ENCODE measurements at places on chromosomes 3 and 15.

- DNase-seq: no peak
Observed at GRCh38 chr3:146895026-146895749, 290.0 kb upstream of the PLSCR5 start.

DNA sequence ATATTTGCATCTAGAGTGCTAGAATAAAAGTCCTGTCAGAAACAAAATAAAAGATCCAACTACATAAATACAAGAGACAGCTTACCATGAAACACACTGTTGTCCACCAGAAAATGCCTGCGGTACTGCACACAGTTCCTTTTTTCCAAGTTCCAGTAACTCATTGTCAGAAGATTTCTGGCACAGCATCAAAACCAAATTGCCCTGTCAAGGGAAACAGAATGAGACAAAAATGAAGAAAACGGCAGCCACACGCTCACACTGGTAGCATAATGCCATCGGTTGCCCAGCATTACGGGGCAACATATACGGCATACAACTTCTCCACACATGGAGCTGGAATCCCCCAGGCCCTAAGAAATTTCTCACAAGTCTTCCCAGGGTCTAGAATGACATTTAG lies 40.8 kb downstream of the PLCH1 start:
- DNase-seq: no peak

GRCh38 chr3:172918165-172918564 lies 167.6 kb downstream of the ECT2 start:
- DNase-seq: no peak

- no peak for DNase-seq
Observed at GRCh38 chr3:72756900-72757299, 91.3 kb downstream of the SHQ1 start.

DNA sequence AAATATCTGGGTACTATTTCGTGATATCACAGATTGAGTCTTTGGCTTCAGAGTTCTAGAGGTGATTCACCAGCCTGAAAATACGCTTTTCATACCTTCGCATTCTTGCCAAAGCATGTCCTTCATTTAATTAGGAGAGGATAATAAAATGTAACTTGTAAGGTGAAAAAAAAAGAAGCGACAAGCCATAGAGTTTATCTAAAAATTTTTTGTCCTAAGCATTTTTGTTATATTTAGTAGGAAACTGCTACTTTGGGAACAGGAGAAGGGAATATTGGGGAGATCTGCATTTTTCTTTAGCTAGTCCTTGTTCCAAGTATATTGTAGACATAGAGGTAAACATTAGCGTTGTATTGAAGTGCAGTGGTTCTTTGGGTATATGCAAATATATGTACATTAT lies 120.1 kb downstream of the TCF12 start:
- DNase-seq: no peak

DNA sequence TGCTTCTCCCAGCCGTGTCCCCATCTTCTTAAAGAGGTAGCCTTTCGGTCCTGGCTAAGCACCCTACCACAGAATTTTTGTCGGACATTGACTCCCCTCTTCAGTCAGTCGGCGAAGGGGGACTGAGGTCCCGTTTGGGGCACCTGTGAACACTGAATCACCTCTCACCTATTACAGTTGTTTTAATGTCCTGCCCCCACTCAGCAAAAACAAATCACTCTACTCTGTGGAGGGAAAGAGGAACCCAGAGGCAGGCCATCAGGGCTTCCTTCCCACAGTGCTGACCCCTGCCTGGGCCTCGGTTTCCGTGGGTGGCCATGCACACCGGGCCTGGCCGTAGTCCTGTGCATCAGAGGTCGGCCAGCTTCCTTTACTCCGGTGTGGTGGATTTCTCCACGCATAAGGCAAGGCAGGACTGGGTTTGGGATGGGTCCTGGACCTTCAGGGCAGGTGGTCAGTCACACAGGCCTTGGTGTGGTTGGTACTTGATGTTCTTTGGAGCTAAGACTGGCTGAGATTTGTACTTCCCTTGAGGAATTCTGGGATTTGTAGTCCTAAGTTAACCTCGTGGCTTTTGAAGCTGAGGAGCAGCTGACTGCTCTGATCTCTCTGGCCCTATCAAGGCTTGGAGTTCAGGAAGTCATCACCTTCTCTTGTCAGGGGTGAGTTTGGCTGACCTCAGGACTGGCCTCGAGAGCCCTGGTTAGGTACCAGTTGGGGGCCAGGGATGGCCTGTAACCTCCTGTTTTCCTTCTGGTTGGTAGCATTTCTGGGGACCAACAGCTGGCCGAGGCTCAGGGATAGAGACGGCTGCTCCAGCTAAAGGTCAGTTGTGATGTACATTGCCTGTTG lies 627 bp upstream of the FAM131A start:
- DNase-seq: no peak

DNA sequence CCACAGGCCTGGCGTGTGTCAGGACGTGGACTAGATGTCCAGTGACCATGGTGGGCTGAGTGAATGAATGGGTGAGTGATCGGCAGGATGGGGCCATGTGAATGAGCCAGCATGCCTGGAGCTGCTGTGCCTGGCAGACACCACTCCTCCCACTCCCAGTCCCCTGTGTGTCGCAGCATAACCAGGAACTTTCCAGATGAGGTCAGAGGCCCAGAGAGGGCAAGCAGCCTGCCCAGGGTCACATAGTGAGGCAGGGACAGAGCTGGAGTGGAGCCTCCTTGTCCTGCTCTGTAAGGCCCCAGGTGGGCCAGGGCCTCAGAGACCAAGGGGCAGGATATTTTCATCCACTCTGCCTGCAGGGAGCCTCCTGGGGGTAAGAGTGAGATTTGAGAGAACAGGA lies 6.4 kb downstream of the IQSEC1 start:
- no peak for DNase-seq

- no peak for DNase-seq
Observed at GRCh38 chr3:11545186-11545851, 98.4 kb downstream of the VGLL4 start.

DNA sequence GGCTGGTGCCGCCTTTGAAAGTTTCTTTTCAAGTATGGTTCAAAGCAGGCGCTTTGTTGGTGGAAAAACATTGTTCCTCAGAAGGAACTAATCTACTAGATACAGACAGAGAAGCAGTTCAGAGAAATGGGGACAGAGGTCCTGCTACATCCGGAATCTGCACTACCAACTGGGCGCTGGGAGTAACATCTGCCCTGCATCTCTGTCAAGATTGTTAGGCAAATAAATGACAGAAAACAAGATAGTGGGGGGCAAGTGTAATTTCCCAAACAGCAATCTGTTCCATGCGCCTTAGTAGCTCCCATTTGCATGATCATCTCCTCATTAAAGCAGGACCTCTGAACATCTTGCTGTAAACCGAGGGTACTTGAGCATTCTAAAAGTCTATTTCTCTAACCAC lies 17.4 kb downstream of the TLE3 start:
- DNase-seq: no peak

DNA sequence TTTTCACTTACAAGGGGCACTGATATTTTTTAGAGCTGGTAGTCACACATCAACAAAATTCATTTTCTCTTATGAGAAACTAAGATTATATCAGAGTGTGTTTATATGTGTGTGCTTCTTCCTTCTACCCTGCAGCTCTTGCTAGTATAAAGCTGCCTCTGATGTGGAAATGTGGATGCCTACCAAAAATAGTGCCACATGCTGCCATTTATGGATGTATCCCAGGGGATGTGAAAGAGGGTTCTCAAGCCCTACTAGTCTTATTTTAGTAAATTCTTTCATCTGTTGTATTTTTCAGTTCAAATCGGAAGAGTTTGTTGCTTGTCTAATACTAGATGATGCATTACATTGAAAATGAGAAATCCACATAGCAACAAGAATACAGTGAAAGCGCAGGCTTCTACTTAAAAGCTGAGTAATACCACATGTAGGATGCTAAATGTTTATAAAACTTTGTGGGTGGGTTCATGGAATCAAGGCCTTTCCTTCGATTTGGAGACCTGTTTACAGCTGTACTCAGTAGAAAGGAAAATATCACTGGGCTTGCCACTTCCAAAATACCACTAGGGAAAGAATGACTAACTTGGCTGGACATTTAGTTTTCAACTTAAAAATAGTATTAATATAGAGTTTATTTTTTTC lies 399.2 kb downstream of the EPHA3 start:
- no peak for DNase-seq

GRCh38 chr3:141412087-141412935 lies 44.0 kb downstream of the ZBTB38 start:
- no peak for DNase-seq

- DNase-seq: no peak
Observed at GRCh38 chr3:59374818-59375211, 325.0 kb upstream of the CFAP20DC start.

DNA sequence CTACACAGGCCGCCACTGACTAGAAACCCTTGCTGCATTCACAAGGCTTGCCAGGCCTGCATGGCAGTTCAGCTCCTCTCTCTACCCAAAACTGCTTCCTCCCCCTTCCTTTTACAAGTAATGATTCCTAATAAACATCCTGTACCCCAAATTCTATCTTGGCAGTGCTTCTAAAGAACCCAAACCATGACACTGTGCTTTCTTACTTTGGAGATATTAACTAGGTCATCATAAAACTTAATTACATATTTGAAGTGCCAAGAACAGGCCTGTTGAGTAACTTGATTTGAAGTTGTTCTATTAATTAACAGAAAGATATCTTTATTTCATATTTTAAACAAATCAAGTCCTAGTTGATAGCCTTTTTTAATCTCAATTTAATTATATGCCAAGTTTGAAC lies 88.4 kb downstream of the THBS1 start:
- DNase-seq: no peak

DNA sequence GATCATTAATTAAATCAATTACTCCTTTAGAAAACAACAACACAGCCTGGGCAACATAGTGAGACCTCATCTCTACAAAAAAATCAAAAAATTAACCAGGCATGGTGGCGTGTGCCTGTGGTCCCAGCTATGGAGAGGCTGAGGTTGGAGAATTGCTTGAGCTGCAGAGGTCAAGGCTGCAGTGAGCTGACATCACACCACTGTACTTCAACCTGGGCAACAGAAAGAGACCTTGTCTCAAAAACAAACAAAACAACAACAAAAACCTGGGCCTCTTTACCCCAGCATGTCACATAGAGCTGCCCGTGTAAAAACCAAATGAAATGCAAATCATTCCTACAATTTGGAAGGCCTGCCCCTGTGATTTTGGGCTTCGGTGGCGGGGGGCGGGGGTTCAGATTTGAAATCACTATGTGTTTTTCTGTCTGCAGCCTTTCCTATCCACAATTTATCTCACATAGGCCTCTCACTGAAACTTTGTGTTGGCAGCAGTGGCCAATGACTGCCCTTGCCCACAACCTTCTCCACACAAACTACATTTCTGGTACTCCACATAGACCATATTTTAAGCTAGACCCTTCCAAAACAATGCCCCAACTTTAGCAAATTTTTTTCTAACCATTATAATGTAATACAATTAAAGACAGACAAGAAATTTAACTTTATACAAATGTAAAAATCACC lies 6.5 kb downstream of the ADAM10 start:
- no peak for DNase-seq

DNA sequence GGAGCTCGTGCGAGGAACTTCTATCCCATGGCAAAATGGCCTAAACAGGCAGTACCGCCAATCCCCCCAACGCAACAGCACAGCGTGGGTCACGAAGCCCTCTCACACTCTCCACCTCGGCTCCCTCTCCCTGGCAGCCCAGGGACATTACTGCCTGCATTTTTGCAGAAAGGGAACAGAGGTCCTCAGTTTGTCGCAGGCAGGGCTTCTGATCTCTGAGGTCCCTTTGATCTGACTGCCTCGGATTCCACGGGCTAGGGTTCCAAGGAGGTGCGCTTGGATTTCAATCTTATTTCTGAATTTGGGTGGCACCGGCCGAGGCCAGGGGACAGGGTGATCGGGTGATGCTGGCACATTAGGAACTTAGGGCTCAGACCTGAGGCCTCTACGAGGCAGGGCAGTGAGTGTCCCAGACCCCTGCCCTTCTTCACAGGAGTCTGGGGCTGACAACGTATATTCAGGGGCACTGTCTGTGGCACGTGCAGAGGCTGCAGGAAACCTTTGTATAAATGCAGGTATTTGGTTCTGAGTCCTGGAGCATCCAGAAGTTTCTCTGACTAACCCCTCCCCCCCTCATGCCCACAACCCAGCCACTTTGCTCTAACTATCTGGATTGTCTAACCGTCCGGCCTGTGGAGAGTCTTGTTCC lies 197.9 kb downstream of the XXYLT1 start:
- no peak for DNase-seq

GRCh38 chr3:146464783-146465182 lies 4.6 kb downstream of the PLSCR2 start:
- no peak for DNase-seq

DNA sequence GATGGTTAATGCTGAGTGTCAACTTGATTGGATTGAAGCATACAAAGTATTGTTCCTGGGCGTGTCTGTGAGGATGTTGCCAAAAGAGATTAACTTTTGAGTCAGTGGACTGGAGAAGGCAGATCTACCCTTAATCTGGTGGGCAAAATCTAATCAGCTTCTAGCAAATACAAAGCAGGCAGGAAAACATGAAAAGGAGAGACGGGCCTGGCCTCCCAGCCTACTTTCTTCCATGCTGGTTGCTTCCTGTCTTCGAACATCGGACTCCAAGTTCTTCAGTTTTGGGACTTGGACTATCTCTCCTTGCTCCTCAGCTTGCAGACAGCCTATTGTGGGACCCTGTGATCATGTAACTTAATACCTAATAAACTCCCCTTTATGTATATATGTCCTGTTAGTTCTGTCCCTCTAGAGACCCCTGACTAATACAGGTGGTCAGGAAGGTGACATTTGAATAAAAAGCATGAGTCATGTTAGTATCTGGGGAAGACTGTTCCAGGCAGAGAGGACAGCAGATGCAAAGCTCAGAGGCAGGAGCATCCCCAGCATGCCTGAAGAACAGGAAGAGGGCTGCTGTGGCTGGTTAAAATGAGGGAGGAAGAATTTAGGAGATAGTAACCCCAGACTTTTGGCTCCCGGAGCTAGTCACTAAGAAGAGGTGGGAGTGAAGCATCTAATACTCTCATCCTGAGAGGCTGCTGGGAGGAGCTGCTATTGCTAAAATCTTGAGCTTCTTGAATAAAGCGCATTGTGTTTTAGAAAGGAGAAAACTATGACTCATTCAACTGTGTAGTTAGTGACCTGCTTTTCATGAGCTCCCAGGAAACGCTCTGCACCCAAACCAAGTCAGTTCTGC lies 207.4 kb upstream of the HES1 start:
- no peak for DNase-seq

DNA sequence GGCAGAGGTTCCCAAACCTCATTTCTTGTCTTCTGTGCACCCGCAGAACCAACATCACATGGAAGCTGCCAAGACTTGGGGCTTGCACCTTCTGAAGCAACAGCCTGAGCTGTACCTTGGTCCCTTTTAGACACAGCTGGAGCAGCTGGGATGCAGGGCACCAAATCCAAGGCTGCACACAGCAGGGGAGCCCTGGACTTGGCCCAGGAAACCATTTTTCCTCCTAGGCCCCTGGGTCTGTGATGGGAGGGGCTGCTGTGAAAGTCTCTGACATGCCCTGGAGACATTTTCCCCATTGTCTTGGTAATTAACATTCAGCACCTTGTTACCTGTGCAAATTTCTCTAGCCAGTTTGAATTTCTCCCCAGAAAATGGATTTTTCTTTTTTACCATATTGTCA lies 33.6 kb upstream of the TMEM45A start:
- DNase-seq: no peak

DNA sequence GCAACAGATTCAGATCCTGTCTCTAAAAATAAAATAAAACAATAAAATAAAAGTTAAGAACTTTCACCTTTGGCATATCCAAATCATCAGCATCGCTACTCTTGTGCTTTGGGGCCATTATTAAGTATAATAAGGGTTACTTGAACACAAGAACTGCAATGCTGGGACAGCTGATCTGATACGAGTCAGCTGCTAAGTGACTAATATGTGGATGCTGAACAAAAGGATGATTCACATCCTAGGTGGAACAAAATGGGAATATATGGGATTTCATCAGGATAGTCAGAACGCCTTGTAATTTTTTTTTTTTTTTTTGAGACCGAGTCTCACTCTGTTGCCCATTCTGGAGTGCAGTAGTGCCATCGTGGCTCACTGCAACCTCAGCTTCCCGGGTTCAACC lies 29.7 kb downstream of the BUB1B start:
- DNase-seq: no peak
